ENCODE measurements at places on chromosomes 5 and 9. TPM values are rescaled to one million over a fixed set of nuclear protein-coding genes. Genes with fewer than 3 reads are reported as not detected.

Gene CCDC69
- total RNA-seq = 122 TPM

Gene TNFSF15
- 1.5 TPM for total RNA-seq

Gene ASS1
- total RNA-seq = 320 TPM

Gene IGIP
- 25.9 TPM for total RNA-seq

Gene RAB3C
- under 0.01 TPM for total RNA-seq

Gene IL4
- total RNA-seq = not detected

Gene FCHO2
- total RNA-seq = 37.5 TPM

Gene CENPK
- not detected for total RNA-seq

Gene CER1
- 1.5 TPM for total RNA-seq

Gene DMRT3
- total RNA-seq = 0.30 TPM

Gene C9orf153
- total RNA-seq = 0.84 TPM

Gene SH3RF2
- total RNA-seq = 2.0 TPM

Gene LCP2
- 53.8 TPM for total RNA-seq

Gene CAMK4
- total RNA-seq = 5.5 TPM

Gene CLTA
- 204 TPM for total RNA-seq

Gene CCDC180
- total RNA-seq = 6.0 TPM

Gene TXNDC8
- not detected for total RNA-seq

Gene RPL35
- 2,171 TPM for total RNA-seq

Gene HEMGN
- not detected for total RNA-seq

Gene KCNV2
- not detected for total RNA-seq

Gene PCDHA9
- total RNA-seq = 1.8 TPM

Gene GARIN3
- total RNA-seq = not detected

Gene SPATA31A1
- total RNA-seq = not detected

Gene NR4A3
- 12.7 TPM for total RNA-seq

Gene OBP2B
- not detected for total RNA-seq

Gene FGF10
- total RNA-seq = 13.8 TPM

Gene FGF18
- 6.6 TPM for total RNA-seq

Gene PCDHGB2
- 9.2 TPM for total RNA-seq

Gene ADAM19
- total RNA-seq = 7.2 TPM

Gene RANBP17
- total RNA-seq = 10.8 TPM

Gene EIF4E1B
- total RNA-seq = not detected

Gene SPEF2
- total RNA-seq = 25.3 TPM

Gene PCDHGA1
- 2.5 TPM for total RNA-seq

Gene NMUR2
- not detected for total RNA-seq

Gene THG1L
- 11.5 TPM for total RNA-seq

Gene N4BP3
- total RNA-seq = 0.98 TPM

Gene GRXCR2
- not detected for total RNA-seq

Gene LTC4S
- 9.4 TPM for total RNA-seq

Gene VAV2
- total RNA-seq = 10.3 TPM

Gene GPR21
- 0.98 TPM for total RNA-seq

Gene ENTPD2
- total RNA-seq = 16.1 TPM

Gene BTNL3
- not detected for total RNA-seq

Gene PCDHGC3
- 40.8 TPM for total RNA-seq

Gene ZFP2
- total RNA-seq = 6.0 TPM

Gene GBGT1
- total RNA-seq = 63.3 TPM

Gene EPB41L4B
- total RNA-seq = 19.3 TPM

Gene RNF208
- total RNA-seq = 1.1 TPM
